ENCODE measurements at places on chromosomes 16 and 17.

DNA sequence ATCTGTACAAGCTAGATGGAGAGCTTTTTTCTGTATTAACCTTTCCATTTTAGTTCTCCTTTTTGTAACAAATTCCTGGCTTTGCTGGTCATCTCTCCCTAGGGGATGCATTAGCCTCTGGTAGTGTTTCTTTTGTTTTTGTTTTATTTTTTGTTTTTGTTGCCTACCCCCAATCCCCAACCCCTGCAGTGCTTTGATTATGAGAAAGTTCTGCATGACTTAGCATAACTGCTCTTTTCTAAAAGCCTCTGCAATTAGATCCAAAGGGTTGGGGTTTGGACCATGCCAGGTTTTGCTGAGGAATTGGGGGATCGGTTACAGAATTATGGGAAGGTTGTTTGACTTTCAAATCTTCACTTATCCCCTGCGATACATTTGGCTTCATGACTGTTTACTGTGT, 98.2 kb downstream of the ADAMTS18 start:
- DNase-seq, result no peak

DNA sequence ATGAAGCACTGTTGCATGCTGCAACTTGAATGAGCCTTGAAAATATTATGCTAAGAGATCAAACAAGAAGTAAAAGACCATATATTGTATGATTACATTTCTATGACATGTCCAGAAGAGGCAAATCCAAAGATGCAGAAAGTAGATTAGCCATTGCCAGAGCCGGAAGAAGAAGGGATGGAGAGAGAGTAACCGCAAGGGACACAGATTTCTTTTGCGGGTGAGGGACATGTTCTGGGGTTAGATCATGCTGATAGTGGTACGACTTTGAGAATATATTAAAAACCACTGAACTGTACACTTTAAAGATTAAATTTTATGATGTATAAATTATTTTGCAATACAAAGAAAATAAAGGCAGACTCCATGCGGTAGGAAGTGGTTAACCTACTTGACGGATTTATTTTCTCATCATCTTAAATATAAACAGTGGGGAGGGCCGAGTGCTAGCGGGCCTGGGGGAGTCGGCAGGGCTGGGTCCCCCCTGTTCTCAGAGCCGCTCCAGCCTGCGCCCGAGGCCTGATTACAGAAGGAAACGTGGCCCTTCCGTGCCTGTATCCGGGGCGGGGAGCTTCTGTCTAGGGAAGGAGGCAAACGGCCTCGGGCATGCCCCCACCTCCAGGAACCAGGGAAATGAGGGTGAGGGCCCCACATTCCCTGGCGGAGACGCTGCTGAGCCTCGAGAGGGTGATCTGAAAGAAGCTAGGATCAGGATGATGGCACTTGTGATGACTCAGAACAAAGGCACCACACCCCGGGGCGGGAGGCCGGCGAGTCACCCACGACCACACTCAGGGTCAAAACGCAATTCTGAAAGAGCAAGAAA, 48.0 kb downstream of the SHCBP1 start:
- no peak for DNase-seq

DNA sequence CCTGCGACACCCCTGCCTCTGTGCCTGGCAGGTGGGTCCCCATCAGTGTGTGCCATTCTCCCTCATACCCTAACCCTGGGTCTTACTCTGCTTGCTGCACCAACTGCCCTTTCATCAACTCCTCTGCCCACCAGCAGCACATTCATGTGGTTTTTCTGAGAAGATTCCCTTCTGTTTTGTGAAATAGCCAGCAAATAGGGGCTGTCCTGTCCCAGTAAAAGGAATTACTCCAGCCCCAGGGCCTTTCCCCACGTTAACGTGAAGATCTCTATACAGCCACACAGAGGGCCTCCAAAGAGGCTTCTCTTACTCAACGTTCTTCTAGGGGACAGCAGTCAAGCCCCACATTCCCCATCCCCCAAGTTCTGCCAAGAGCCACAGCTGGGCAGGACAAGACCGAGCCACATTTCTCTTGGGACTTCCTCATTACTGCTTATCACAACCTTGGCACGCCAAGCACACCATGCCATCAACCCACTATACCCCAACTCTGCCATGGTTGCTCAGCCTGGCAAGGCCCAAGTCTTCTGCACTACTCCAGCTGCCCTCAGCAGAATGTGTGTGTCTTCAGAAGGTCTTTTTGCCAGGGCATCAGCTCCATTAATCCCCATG, 18.7 kb upstream of the CCL2 start:
- no peak for DNase-seq

DNA sequence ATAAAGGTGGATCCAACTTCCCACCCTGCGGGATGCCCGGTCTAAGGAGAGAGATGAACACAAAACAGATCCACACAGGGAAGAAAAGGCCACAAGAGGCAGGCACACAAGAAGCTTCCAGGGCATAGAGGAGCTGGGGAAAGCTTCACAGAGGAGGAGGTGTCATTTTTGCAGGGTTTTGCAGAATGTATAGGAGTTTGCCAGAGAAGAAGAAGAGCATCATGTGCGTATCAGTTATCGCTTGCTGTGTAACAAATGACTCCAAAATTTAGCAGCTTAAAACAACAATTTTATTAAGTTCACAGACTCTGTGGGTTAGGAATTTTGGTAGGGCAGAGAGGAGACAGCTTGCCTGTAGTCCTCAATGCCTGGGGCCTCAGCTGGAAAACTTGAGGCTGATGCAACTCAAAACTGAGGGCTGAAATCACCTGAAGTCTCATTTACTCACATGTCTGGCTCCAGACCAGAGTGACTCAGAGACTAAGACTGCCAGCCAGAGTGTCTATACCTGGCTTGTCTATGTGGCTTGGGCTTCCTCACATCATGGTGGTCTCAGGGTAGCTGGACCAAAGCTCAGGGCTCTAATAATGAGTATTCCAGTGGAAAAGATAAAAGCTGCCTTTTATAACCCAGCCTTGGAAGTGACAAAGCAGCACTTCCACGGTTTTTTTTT, 33.9 kb upstream of the ZNF423 start:
- DNase-seq, result no peak

- no peak for DNase-seq
Observed at GRCh38 chr16:8572919-8573724, 17.2 kb downstream of the TMEM114 start.

DNA sequence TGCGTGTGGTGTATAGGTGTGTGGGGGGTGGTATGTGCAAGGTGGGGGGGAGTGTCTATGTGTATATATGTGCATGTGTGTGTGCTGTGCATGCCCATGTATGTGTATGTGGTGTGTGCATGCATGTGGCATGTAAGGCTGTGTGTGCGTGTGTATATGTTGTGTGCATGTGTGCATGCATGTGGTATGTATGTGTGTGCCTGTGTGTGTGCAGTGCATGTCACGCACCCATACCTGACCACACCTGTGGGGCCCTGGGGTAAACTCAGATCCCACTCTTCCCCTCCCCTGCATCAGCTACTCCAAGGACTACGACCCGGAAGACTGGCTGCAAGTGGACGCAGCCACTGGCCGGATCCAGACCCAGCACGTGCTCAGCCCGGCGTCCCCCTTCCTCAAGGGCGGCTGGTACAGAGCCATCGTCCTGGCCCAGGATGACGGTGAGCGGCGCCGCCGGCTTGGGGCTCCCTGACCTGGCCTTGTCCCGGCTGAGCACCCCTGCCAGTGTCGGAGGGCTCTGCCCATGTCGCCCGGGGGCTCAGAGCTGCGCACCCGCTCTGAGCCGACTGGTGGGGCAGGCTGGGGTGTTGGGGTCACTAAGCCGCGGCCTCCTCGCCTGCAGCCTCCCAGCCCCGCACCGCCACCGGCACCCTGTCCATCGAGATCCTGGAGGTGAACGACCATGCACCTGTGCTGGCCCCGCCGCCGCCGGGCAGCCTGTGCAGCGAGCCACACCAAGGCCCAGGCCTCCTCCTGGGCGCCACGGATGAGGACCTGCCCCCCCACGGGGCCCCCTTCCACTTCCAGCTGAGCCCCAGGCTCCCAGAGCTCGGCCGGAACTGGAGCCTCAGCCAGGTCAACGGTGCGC, 9.1 kb downstream of the SLC22A31 start:
- DNase-seq, result no peak

- no peak for DNase-seq
Observed at GRCh38 chr17:29283496-29283895, 10.5 kb downstream of the NUFIP2 start.

GRCh38 chr17:45867171-45867570, 22.5 kb downstream of the SPPL2C start:
- no peak for DNase-seq

GRCh38 chr17:55219459-55219858, 45.3 kb upstream of the HLF start:
- no peak for DNase-seq

- no peak for DNase-seq
Observed at GRCh38 chr17:45688820-45689219, 95.3 kb upstream of the CRHR1 start.

GRCh38 chr16:87973717-87974116, 22.5 kb downstream of the BANP start:
- no peak for DNase-seq

DNA sequence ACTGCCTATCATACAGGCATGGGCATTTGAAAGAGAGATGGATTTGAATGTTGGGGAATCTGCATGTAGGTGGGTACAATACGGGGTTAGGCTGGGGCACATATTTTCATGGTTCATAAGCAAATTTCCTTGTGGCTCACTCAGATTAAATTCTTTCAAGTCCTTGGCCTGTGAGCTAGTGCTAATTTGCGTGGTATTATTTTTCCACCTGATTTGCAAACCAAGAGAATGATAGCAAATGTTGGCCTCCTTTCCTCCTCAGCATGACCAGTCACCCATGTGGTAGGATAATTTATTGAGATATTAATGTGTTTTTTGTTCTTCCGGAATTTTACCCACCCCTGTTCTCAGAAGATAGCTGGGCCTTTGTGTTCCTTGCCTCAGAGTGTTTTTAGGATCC, 22.9 kb downstream of the FAM20A start:
- DNase-seq, result no peak

GRCh38 chr16:30967795-30968194, 10.2 kb downstream of the SETD1A start:
- no peak for DNase-seq

DNA sequence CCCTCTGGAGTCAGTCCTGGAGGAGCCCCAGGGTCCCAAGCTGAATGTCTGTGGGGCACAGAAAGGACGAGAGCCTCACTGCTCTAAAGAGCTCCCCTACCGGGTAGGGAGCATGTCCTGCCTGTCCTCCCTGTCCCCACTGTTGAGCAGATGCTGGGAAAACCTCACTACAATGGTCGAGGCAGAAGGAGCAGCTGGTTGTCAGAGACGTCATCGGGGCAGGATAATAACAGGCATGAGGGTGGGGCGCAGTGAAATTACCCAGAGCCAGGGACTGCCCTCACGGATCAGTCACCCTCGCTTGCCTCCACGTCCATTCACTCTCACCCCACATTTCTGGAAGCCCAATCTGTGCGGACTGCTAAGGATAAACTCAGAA, 538 bp downstream of the TM4SF5 start:
- DNase-seq, result no peak

DNA sequence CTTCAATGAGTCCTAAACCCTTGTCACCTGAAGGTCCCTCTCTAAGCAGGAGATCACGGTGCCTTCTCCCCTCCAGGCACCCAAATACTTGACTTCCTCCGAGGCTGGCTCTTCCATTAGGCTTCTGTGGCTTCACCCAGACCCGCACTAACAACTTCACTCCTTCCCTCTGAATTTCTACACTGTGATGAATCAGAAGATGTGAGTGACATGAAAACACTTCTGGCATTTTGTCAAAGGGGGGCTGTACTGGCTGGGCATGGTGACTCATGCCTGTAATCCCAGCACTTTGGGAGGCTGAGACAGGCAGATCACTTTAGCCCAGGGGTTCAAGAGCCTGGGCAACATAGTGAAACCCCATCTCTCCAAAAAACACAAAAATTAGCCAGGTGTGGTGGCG, 72.6 kb upstream of the CNEP1R1 start:
- no peak for DNase-seq

DNA sequence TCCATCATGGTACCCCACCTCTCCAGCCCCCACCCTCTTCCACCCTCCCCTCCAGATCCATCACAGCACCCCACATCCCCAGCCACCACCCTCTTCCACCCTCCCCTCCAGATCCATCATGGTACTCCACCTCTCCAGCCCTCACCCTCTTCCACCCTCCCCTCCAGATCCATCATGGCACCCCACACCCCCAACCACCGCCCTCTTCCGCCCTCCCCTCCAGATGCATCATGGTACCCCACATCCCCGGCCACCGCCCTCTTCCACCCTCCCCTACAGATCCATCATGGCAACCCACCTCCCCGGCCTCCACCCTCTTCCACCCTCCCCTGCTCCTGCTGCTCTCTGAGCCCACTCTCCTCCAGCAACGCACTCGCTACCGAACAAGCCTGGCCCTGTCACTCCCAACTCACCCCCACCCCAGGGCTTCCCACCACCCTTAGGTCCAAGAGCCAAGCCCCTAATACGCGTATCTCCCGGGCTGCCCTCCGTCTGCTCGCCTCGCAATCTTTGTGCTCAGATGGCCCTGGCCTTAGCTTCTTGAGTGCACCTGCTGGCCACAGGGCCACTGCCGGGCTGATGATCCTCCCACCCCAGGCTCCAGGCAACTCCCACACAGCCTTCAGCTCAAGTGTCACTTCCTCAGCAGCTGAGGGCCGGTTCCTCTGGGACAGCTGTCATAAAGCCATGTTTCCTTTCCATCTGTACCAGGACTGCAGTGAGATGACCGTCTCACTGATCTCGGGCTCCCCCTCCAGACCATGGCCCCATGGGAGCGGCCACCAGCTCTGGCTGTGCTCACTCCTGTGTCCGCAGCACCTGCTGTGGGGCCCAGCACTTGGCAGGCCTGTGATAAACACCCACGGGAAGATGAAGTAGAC, 25.5 kb downstream of the KDM8 start:
- no peak for DNase-seq

- DNase-seq, result no peak
Observed at GRCh38 chr16:76970087-76970744, 220.8 kb upstream of the MON1B start.

- DNase-seq, result no peak
Observed at GRCh38 chr17:19867329-19868078, at the start of gene ULK2. Gene ULK2 (minus strand): TSS chr17:19867936. CDS start chr17:19867417, 519 bp downstream.

DNA sequence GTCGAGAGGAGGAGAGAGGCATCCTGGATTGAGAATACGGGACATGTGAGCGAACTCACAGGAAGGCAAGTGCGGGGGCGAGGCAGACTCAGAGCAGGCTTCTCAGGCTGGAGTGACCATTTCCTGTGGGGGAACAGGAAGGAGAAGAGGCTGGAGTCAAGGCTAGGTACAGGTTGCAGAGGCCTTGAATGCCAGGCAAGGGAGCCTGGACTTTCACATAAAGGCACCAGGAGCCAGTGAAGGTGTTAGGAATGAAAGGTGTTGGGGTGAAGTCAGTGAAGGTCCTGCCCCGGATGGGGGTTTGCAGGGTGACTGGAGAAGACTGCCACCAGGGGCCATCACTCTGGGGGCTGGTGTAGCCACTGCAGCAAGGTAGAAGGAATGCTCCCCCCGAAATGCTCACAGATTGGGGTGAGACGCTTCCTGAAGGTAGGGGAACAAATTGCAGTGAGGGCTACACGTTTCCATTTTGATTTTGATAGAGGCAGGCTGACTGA, 5.3 kb upstream of the GPRC5C start:
- DNase-seq, result no peak

GRCh38 chr17:1398028-1398427, 2.0 kb downstream of the YWHAE start:
- no peak for DNase-seq
